ENCODE measurements at places on chromosomes 7 and 10.

GRCh38 chr10:11901036-11901301 lies 77.8 kb downstream of the PROSER2 start:
- no peak for DNase-seq

GRCh38 chr10:30238836-30239235 lies 110.2 kb downstream of the MTPAP start:
- DNase-seq: no peak

GRCh38 chr7:153476166-153476565 lies 576.0 kb upstream of the DPP6 start:
- DNase-seq: no peak

DNA sequence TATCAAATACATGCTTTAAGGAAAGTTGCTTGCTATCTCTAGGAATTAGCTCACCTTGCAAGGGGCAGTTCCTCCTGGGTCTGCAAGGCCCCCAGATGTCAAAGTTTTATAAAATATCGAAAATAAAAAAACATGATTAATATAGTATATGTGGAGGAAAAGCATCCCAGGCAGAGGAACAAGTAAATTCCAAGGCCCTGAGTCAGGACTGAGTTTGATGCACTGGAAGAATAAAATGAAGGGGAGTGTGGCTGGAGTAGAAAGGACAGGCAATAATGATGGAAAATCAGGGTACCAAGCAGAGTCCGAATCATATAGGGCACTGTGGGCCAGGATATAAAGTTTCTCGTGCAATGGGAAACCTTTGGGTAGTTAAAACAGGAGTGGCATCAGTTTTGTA lies 112.4 kb upstream of the EEPD1 start:
- DNase-seq: no peak

DNA sequence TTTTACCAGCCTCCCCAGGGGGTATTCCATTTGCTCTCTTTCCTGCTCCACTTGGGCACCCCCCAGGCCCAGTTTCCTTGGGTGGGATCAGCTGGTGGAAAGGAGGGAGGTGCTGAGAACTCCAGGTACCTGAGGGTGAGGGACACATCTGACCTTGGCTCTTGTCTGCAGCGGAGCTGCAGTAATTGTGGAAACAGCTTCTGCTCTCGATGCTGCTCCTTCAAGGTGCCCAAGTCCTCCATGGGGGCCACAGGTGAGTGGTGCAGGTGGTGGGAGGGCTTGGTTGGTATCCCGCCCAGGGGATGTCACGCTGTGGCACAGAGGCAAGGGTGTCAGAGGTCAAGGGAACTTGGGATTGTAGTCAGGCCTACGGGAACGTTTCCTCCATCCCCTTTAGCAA lies 14.3 kb downstream of the SFRP5 start:
- DNase-seq: no peak

DNA sequence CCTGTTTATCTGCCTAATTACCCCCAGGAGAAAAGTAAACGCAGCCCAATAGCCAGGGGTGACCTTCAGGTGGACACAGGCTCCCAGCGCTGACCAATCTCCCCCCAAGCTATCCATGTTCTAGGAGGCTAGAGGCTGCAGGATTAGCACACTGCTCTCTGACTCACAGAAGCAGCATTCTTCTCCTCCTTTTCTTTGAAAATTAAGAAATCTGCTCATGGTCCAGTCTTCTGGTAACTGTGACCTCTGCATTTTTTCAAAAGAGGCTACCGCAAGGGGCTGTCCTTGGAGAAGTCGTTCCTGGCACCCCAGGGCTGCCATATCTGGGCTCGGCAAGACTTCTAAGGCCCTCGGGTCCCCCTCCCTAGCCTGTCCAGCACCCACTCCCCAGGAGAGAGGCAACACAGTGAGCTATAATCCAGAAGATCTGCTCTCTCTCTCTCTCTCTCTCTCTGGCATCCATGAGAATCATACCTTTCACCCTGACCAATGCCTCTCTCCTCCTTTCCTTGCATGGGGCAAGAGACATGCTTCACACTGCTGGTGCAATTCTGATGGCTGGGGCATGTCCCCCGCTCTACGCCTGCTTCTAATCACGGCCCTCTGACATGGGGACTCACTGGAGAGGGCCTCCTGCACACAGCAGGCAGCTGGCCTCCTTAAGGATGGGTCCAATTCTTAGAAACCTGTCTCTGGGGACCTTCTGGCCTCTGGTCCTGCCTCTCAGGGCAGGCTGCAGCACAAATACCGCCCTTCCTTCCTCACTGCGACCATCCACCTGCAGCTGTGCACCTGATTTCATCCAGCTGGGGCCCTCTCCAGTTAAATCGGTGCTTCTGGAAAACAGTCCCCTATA lies 27.3 kb downstream of the ANXA11 start:
- DNase-seq: no peak

DNA sequence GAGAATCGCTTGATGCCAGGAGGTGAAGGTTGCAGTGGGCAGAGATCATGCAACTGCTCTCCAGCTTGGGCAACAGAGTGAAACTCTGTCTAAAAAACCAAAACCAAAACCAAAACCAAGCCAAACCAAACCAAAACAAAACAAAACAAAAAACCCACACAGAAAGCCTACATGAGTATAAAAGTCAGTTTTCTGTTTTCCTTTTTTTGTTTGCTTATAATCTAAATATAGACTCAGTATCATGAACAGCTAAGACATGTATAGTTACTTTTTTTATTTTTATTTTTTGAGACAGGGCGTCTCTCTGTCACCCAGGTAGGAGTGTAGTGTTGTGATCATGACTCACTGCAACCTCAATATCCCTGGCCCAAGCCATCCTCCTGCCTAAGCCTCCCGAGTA lies 16.8 kb upstream of the MTPN start:
- DNase-seq: no peak

- peak; percentile 59 for DNase-seq
Observed at GRCh38 chr7:104005197-104005596, 15.7 kb upstream of the RELN start.

- DNase-seq: no peak
Observed at GRCh38 chr7:17279061-17279460, 19.4 kb upstream of the AHR start.

DNA sequence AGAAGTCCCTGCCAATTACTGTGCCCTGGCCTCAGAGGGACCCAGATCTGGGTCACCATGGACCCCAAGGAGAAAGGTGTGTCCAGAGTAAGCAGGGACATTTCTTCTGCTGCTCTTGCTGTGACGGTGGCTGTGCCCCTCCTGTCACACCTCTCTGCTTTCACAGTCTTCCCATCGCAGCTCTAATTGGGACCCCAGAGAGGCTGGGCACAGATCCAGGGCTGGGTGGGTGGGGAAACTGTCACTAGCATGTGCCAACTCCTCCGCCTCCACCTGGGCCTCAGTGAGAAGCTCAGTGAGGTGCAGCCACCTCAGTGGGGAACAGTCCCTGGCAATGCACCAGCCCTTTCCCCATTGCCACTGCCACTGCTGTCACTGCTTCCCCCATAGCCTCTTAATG lies 37.3 kb upstream of the ADCYAP1R1 start:
- no peak for DNase-seq

GRCh38 chr7:25495342-25496250 lies 267.3 kb upstream of the NPVF start:
- DNase-seq: no peak

DNA sequence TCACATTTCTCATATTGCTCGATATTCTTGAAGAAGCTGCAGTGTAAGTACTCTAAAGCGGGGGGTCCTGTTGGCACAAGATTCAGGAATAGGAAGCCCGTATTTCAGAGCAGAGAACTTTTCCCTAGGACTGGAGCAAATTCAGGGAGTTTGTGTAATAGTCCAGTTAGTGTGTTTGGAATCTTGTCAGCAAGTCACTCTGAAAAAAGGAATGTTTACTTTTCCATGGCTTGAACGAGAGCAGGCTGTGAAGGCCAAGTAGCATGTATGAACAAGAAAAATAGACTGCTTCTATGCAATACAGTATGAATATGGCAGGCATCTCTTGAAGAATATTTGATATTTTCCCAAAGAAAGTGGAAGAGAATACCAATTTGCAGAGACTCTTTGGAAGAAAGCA lies 39.8 kb downstream of the CDC123 start:
- no peak for DNase-seq

GRCh38 chr7:77887567-77887966 lies 89.0 kb downstream of the PHTF2 start:
- DNase-seq: peak; percentile 75

DNA sequence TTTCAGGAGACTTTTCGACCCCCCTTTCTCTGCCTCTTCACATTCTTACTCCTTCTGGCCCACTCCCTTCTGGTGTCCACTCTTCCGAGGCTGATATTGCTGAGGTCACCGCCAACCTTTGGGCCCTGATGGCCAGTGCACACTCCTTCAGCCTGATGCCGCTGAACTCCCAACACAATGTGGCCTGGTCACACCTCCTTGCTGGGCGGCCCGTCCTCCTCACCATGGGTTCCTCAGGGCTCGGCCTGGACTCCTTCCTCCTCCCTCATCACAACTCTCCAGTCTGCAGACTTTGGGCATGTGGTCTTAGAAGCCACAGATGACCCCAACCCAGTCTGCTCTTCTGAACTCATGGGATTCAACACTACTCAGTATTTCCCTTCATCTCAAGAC lies 583.0 kb upstream of the MGMT start:
- no peak for DNase-seq

DNA sequence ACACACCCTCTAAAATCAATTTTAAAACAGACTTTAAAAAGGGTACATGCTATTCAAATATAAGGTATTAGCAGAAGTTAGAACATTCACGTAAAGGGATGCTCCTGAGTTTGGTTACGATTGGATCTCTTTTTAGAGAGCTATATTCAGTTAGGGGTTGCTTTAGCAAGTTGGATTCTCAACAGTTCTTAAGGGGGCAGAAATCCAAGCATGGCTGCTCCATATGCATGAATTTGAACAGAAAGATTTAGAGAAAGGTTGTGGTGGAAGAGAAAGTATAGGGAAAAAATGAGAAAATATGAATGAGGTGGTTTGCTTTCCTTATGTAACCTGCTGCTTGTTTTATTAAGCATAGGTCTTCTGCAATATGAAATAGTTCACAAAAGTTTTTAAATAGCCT lies 855.1 kb downstream of the SORCS1 start:
- no peak for DNase-seq

DNA sequence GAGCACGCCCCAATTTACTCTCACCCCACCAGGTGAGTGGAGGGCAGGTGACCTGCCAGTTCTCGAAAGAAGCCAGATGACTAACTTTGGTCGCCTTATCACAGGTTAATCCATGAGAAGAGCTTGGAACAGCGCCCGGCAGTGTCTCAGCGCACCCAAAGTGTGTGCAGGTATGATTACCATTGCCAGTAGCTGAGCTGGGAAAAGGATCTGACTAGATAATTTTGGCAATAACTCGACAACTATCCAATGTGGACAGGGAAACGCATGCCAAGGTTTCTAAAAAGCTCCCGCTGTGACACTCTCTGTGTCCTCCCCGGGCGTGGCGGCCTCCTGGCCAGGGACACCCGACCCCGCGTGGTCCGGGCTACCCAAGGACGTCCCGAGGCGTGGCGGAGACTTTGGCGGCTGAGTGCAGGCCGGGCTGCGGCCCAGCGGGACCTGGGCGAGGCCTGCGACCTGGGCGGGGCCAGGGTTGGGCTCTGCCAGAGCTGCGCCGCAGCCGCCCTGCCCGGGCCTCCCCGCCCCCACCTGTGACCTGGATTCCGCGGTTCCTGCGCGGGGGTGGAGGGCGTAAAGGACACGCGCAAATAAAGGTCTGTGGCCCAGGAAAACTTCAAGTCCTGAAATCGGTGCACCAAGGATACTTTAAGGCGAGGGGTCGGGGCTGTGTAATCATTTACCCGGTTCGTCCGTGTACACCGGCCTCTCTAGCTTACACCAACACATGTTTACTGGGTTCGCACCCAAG lies 13.7 kb upstream of the WAPL start:
- DNase-seq: no peak
